ENCODE measurements at places on chromosomes 7 and 10.

- no peak for DNase-seq
These were observed 26.8 kb upstream of the HDAC9 start for GRCh38 chr7:18468795-18469194.

DNA sequence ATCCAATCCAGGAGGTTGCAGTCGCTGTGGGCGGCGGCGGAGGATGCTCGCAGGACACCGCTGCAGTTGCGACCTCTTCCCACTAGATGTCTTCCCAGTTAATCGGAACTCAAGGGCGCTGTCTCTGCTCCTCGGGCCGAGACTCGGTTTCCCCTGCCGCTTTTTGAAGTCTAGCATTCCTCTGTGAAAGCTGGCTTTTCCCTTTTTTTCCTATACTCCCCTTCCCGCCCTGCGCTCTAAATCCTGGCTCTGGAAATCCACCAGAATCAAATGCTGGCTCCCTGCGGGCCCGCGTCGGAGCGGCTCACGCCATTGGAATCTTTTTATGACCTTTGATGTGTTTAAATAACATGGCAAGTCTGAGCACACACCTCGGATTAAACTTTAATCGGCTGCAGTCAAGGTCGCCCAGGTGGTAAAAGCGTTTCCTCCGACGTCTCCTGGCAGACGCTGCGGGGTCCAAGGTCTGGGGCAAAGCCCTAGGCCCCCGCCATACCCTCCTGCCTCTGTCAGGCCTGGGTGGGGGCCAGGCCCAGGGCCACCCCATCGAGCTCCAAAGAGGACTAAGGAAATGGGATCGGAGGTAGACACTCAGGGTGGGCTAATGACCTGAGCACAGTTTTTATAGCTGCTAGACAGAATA is 10.7 kb upstream of the HOXA13 start:
- DNase-seq, result no peak

DNA sequence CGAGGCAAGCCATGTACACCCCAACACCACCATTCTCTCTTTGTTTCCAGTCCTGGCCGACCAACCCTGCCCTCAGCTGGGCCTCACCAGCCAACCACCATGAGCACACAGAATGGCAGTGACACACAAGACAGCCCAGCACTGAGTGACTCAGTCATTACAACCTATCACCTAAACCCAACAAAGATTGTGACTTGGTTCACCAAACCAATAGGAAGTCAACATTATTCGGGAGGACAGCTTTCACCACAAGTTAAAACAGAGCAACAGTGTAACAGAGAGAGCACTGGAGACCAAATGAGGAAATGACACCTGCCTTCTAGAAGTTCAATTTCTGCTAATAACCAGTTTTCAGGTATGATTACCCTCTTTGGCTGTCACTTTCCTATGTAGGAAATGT is 72.1 kb downstream of the DNMBP start:
- DNase-seq, result no peak

- no peak for DNase-seq
These were observed 261.5 kb downstream of the MALRD1 start for GRCh38 chr10:19310066-19310465.

DNA sequence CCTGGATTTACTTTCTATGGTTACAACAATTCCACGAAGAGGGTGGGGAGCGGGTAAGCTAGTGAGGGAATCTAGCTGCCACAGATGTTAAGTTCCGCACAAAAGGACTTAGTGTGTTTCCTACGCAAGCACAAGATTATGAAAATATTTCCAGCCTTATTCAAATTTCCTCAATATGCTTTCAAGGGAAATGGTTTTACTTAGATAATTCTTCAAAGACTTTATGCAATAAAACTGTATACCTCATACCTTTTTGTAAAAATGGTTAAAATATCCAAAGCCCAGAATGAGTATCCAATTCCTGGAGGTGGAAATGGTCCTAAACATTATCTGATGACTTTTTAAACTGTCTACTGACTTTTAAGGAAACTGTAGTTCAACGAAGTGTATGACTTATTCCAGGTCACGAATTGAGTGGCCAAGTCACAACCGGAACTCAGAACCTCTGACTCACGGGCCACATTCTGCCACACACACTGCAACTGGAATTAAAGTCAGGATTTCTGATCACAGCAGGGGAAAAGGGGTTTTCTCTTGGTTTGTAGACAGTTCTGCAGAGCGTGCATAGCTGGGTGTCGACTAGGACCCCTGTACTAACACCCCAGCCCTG is 20.2 kb upstream of the INSIG1 start:
- DNase-seq, result no peak

DNA sequence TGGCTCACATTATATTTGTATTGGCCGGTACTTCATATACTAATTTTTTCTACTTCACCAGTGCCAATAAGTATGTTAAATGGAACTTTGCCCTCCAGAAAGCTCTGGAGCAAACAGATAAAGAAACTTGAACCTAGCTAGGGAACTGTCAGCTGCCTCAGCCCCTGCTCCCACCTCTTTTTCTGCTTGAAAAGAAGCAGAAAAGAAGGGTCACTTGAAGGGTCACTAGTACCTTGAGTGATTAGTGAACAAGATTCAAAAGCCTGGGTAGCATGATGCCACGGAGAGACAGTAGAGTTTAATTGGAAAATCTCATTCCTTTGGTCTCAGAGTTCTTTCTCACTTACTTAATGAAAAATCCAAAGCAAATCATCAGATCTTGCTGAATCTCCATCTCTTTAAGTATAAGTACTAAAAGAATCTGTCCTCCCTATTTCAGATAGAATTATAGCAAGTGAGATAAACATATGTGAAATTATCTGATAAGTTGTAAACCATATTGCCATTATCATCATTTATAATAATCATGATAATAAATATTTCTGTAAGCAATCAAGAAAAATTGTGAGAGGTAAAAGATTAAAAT is 47.7 kb downstream of the PTN start:
- no peak for DNase-seq

DNA sequence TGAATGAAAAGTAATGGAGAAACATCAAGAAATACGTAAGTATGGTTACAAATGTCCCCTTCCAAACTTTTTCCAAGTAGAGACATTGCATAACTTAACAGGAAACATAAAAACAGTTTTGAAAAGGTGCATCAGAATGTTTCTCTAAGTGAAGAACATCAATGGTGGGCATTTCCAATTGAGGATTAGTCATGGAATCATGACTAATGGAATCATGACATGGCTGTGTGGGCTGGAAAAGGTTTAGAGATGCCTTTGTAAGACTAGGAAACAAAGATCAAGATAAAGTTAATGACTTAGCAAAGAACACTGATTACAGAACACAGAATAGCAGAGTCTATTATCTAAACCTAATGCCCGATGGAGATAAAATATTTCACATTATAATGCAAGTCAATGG is 272.0 kb downstream of the HPSE2 start:
- no peak for DNase-seq

- no peak for DNase-seq
These were observed 88.0 kb downstream of the CPED1 start for GRCh38 chr7:121076350-121077164.

- no peak for DNase-seq
These were observed 13.0 kb upstream of the PFKP start for GRCh38 chr10:3054183-3054850.

GRCh38 chr7:94452239-94452638 is 57.4 kb upstream of the CASD1 start:
- DNase-seq, result no peak

GRCh38 chr10:79029478-79030390 is 39.0 kb upstream of the ZMIZ1 start:
- DNase-seq, result no peak

- DNase-seq, result no peak
These were observed 46.0 kb downstream of the ATAD1 start for GRCh38 chr10:87771871-87772500.

DNA sequence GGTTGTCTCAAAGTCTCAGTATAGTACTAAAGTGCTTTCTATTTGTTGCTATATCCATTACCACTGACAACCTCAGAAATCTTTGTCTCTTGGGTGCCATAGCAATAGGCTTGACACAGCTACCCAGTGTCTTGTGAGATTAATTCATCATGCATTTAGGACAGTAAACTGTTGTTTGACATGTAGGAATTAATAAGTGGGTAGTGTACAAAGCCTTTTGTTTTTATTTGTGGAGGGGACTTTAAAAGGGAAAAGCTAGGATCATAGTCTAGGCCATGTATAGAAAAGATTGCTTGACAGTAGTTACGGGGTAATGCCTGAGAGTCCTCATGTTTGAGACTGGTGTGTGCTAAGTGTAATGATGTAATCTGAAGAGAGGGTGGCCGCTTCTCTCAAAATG is 102.6 kb upstream of the AGR3 start:
- DNase-seq, result no peak

- no peak for DNase-seq
These were observed 745.1 kb upstream of the LRRTM3 start for GRCh38 chr10:66180581-66181318.

- DNase-seq, result no peak
These were observed 25.1 kb upstream of the GPR37 start for GRCh38 chr7:124790645-124791044.

- no peak for DNase-seq
These were observed 22.2 kb downstream of the NEUROD6 start for GRCh38 chr7:31318313-31318712.

GRCh38 chr7:78906735-78907134 is 546.7 kb downstream of the MAGI2 start:
- no peak for DNase-seq

GRCh38 chr7:101843293-101844271 is 26.2 kb downstream of the CUX1 start:
- DNase-seq, result no peak

- DNase-seq, result no peak
These were observed 93.5 kb upstream of the ZNF804B start for GRCh38 chr7:88665892-88666514.

- DNase-seq, result no peak
These were observed 100.8 kb downstream of the SGMS1 start for GRCh38 chr10:50522908-50523307.

DNA sequence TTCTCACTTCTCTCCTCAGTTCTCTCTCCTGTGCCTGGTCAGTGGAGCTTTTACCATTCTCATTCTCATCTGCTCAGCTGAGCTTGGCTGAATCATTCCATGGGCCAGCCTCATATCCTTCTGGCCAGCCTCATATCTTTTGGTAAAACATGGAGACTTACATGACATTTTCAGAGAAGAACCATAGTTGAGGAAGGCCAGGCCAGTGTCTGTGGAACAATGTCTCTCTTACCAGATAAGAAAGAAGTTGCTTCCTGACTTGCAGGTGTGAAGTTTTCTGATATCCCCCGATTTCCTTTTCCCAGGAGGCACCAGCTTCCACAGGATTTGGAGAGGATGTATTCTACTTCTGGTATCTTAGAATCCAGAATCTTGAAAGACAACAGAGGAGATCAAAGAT is 24.7 kb downstream of the ST7 start:
- no peak for DNase-seq

GRCh38 chr7:214410-215212 is 22.2 kb downstream of the FAM20C start:
- no peak for DNase-seq

- DNase-seq, result no peak
These were observed 186.8 kb upstream of the LRGUK start for GRCh38 chr7:133940368-133940767.

GRCh38 chr7:137110535-137110934 is 233.0 kb downstream of the PTN start:
- no peak for DNase-seq

DNA sequence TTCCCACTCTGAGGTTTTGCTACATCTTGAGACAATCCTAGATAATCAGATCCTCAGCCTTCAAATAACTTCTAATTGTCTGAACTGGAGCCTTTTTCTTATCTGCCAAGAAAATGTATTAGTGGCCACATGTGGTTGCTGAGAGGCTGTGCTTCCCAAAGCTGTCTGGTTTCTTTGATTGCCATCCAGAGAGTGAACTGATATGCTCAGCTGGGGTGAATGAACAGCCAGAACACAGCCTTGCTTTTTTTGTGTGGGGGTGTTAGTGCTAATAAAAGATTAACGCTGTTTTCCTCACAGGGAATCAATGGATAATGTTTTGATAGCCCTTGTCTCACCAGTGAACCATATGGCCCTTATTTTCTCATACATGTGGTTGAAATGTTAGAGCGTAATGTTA is 66.9 kb downstream of the BBS9 start:
- no peak for DNase-seq

- no peak for DNase-seq
These were observed 119.3 kb upstream of the TCERG1L start for GRCh38 chr10:131430716-131431412.

DNA sequence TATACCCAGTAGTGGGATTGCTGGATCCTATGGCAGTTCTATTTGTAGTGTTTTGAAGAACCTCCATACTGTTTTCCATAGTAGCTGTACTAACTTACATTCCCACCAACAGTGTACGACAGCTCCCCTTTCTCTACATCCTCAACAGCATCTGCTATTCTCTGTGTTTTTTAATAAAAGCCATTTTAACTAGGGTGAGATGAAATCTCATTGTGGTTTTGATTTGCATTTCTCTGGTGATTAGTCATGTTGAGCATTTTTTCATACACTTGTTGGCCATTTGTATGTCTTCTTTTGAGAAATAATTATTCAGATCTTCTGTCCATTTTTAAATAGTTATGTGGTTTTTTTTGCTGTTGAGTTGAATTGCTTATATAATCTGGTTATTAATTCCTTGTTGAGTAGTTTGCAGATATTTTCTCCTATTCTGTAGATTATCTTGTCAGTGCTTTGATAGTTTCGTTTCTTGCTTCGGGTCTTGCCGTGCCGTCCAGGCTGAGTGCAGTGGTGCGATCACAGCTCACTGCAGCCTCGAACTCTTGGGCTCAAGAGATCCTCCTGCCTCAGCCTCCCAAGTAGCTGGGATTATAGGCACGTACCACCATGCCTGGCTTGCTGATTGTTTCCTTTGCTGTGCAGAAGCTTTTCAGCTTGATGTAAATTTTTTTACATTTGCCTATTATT is 12.0 kb downstream of the MTG1 start:
- no peak for DNase-seq

DNA sequence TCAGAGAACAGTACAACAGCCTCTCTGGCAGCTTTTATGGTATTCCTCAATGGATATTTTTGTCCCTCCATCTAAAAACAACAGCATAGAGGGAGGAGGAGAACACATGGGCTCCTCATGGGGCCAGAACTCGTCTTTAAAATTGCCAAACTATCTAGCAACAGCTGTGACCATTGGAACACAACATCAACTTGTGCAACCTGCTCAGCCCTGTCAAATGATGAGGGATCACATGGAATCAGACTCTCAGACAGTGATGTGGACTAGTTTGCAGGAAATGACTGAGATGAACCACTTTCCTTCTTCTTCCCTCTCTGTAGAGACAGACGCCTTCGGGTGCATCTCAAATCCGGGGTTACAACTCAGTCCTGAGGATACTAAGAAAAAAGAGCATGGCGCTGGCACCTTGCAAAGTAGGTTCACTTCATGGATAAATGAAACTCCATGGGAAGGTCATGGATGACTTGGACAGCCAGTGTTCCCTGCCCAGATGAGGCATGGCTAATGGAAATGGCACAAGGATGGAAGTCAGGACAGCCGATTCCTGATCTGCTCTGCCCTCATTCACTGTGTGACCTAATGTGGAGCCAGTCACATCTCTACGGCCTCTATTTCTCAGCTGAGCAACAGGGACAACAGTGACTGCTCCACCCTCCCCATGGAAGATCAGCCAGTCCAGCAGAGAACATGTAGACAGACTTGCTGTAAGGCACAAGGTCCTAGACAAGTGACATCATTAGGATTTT is 24.6 kb upstream of the DGKI start:
- DNase-seq, result no peak

Data from esophagus squamous epithelium (tissue), 5 donors.